ENCODE measurements at places on chromosomes 16 and 17.
A peak's percentile ranks its signal among the peaks of the same experiment; 100 is the strongest.

GRCh38 chr16:5326395-5326794, 228.8 kb upstream of the EEF2KMT start:
- no peak for DNase-seq

- DNase-seq = no peak
Observed at GRCh38 chr16:69938981-69939820, 11.9 kb upstream of the CLEC18A start.

DNA sequence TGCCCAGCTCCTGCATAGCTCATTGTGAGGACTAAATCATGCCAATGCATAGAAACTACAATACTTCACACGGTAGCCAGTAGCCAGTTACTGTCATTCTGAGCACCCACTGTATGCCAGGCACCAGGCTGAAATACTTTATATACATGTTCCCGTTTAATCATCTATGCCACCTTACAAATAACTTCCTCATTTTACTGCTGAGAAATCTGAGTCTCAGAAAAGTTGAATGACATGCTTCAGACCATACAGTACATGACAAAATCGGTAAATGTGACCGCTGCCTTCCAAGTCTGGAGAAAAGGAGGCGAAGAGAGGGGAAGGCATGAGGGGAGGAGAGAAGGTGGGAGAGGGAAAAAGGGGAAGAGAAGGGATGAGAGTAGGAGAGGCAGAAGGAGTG, 9.2 kb upstream of the TLCD3B start:
- DNase-seq = no peak

DNA sequence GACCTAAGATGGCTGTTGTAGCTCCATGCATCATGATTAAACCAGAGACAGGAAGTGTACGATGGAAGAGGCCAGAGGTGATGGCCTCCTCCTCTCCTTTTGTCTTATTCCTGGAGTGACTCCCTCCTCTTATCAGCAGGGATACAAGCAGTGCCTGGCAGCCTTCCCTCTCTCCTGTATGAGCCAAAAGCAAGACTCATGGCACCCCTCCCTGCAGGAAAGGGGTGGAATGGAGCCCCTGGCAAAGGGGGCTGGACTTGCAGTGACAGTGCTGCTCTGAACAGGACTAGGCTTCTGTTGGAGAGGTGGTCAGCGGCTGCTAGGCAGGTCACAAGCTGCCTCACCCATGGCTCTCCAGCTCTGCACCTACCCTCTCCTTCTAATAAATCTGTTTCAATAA, 8.4 kb downstream of the TXNL4B start:
- DNase-seq = no peak

DNA sequence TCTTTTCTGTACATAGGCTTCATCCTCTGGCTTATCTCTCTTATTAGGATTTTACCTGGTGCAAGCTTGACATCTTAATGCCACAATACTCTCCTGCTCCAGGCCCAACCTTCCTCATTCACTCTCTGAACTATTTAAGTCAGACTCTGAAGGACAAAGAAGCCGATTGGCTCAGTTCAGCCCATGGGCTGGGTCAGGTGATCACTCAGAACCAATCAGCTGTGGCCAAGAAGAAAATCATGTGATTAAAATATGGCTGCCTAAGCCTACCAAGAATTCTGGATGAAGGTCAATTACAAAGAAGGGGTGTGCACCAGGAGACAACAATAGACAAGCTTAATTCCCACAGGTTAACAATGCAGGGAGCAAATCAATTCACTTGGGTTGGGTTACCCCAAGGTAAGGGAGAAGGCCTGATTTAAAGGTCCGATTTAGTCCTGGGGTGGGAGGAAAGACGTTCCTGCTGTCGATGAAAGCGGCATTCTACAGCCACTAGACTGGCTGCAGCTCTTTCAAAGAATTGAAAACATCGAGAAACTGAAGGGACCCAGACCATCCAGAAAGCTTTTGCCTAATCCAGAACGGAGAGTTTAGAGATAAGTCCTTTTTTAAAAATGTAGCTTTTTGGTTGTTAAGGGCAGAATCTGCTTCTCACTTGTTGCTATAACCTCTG, 42.9 kb upstream of the NFAT5 start:
- DNase-seq = no peak

DNA sequence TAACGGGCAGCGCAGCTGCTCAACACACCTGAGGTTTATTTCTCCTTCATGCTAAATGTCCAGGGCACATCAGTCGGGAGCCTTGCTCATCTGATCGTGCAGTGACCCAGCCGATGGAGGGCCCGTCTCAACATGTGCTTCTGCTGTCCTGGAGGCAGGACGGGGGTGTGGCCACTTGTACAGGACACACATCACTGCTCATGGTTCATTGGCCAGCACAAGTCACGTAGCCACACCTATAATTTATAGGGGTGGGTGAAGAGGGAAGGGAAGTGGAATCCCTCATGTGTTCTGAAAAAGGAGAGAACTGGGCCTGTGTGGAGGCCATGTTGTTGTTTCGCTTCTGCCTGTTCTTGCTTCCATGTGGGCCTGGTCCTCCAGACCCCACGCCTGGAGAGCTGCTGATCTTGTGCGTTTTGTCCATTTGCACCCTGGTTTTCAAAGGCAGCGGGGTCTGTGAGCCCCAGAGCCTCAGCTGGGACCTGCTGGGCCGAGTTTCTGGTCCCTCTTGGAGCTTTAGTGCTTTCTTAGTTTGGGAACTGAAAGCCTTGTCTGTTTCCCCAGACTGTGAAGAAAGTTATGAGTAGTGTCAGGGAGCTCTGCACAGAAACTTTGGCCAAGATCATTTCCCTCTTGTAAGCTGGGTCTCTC, 60.5 kb downstream of the CMIP start:
- DNase-seq = no peak

- peak; percentile 92 for DNase-seq
Observed at GRCh38 chr17:79810130-79811010, 13.5 kb upstream of the CBX8 start.

DNA sequence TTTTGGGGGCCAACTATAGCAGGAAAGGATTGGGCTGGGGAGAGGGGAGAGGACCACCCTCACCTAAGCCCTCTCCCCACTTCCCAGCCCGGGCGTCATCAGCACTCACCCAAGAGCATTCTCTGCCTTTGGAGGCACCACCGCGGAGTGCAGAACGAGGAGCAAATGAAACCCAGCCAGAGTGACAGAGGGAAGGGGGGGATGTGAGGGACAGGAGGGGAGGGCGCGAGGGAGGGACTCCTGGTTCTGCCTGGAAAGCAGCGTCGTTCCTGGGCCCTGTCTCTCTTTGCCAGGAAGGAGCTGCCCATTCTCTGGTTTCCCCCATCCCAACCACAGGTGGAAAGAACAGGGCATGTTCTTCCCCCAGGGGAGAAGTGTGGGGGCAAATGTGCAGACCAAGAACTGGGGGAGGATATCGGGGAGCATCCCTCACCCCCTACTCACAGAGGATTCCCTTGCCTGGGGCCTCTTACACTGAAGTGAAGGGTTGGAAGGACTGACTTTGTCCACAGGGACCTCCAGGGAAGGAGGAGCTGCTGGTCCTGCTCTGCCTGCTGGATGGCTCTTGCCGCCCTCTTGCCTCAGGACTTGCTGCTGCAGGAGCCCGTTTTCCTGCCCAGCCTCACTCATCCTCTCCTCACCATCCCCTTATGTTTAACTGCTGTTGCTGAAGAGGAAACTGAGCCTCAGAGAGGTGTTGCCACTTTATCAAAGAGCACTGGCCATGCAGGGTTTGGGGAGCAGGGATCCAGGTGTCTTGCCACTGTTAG, 3.5 kb upstream of the C17orf113 start:
- DNase-seq = no peak

- DNase-seq = no peak
Observed at GRCh38 chr17:21294321-21295035, 10.0 kb downstream of the MAP2K3 start.

DNA sequence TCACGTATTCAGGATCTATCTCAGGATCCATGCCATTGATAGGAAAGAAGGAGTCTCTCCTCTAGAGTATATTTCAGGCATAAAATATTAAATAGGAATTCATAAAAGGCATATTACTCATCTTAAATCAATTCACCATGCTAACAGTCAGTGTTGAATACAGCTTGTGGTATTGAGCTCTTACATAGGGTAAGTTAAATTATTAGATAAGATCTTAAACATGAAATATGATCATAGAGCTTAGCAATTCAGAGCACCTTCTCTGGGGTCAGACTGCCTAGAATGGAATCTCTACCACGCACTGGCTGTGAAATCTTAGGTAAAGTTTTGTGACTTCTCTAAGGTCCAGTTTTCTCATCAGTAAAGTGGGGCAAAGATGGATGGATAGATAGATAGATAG, 20.7 kb downstream of the MARCHF10 start:
- DNase-seq = no peak

- DNase-seq = no peak
Observed at GRCh38 chr16:72129976-72130656, 36.5 kb downstream of the DHX38 start.

- no peak for DNase-seq
Observed at GRCh38 chr16:50506543-50506937, 41.7 kb upstream of the NKD1 start.

DNA sequence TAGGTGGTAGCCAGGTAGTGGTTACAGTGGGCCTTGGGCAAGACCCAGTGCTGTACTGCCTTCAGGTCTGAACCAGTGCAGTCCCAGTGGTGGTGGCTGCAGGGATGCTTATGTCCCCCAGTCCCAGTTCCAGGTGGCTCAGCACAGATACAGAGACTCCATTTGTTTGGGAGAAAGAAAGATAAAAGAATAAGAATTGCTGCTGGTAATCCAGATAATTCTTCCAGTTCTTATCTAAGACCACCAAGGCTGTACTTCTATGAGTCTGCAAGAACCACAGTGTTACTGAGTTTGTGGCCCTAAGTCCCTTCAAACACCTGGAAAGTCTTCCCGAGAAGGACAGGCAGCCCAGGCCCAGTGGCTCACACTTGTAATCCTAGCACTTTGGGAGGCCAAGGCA, 33.9 kb upstream of the ATP2C2 start:
- DNase-seq = no peak

- DNase-seq = no peak
Observed at GRCh38 chr16:83793179-83793578, 14.6 kb upstream of the HSBP1 start.

DNA sequence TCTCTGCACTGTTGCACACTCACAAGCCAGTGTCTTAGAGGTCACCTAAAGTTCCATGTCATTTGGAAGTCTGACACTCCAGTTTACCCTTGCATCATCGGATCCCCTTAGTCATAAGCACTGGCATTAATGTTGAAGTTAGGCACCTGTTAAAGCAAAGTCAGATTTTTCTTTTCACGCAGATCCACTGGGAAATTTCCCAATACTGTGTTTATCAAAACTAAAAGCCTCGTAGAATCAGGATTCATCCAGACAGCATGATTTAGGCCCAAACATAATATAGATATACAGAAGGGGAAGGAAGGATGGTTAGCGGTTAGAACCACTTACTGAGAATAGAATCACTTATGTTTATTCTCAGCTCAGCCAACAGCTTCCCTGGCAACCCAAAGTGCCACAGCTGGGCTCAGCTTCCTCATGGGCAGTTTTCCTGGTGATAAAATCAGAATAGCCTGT, 30.1 kb upstream of the HAPSTR1 start:
- no peak for DNase-seq

DNA sequence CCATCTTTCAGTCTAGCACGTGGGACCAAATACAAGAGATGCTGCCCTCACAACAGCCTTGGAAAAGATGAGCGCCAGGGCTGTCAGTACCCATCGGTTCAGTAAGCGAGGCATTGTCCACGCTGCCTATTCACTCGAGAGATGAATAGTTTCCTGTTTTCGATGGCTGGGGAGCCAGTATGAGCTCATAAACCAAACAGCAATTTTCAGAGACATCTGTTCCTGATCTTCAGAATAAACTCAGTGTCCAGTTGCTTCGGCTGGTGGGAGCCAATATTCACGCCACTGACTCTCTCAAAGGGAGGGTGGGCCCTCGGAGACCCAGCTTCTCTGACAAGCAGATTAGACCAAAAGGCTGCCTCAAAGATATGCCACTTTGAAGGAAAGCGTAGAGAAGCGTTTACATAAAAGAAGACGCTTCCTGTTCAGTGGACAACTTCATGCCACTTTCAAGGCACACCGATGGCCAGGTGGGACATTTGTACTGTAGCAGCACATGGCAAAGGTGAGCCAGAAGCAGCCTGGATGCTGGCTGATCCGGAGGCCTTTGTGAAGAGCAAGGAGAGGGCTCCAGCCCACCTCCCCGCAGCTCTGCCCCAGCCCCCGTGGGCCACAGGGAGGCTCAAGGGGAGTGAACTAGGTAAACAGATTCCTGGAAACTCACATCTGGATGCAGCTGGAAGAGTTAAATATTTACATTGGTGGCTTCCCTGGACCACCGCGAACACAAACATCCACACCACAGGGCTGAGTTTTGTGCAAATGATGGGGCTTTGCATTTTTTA, 6.0 kb downstream of the TIMM22 start:
- peak; percentile 73 for DNase-seq

DNA sequence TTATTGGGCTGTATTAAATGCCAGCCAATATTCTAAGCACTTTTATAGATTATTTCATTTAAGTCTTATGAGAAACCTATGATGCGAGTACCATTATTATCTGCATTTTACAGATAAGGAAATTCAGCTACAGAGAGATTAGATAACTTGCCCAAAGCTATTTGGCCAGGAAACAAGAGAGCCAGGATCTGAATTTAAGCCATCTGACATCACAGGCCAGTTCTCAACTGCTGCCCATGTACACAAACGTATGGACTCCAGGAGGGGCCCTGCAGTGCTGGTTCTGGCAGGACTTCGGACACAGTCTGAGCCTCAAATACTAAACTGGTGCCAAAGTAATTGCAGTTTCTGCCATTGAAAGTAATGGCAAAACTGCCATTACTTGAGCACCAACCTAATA, 40.2 kb downstream of the CPPED1 start:
- no peak for DNase-seq

DNA sequence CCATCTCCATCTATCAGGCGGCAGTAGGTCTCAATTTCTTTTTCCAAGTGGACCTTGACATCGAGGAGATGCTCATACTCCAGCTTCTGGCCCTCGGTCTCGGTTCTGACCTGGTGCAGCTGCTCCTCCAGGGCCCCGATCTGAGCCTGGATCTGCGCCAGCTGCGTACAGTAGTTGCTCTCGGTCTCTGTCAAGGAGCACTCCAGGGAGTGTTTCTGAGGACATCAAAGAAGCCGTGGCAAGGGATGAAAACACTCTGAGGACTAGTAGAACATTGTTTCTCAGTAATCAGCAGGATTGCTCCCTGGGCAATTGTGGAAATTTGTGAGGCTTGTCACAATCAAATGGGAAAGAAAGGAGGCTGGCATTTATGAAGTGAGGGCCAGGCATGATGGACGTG, 5.9 kb downstream of the KRT28 start:
- no peak for DNase-seq

GRCh38 chr17:41492351-41492750, 2.6 kb upstream of the KRT36 start:
- DNase-seq = no peak

GRCh38 chr17:21454441-21454840, 78.3 kb downstream of the KCNJ12 start:
- DNase-seq = no peak

All from AG08396 (cell line).